ENCODE measurements at places on chromosomes 7 and 10. TPM values are rescaled to one million over a fixed set of nuclear protein-coding genes. Genes with fewer than 3 reads are reported as not detected.

DNA sequence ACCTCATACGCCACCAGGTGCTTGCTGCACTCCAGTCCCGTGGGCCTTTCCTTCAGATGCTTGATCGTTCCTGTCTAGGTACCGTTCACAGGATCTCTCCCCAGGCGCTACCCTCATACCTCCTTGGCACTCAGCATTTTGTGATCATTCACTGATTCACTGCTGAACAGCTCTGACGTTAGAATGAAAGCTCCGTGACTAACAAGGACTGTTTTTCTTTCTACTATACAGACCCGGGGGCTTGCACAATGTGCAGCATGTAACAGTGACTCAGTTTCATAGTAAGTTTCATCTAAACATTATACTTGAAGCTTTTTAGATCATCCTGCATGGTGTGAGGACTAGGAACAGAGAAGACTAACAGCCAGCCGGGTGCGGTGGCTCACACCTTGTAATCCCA lies 20.6 kb downstream of the KIN start:
- ATAC-seq, result no peak

The AGR2 gene
- 1.2 TPM for total RNA-seq

DNA sequence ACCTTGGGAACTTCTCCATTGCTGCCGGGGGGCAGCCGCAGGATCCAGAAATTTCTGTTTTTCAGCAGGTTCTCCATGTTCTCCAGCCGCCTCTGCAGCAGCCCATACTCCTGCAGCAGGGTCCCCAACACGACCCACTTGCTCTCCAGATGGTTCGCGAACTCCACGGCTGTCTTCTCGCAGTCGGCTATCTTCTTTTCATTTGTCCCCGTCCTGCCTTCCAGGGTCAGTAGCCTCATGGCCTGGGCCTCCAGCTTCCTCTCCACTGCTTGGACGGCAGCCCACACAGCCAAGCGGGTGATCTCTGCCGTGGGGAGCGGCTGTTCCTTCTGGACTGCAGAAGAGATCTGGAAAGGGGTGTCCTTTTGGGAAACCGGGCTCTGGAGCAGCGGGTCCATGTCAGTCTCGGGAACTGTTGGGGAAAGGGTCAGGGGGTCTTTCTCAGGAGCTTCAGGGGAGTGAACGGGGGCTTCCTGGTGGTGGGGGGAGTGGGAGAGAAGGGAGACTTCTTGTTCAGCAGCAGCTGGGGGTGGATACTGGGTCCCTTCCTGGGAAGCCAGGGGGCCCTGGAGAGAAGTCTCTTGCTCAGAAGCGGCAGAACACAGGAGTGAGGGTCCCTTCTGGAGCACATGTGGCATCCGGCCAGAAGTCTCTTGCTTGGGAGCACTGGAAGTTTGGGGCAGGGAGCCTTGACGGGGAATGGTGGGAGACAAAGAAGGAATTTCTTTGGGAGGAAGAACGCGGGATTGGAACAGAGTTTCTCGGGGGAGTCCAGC lies 5.5 kb downstream of the ZNF777 start:
- no peak for ATAC-seq

DNA sequence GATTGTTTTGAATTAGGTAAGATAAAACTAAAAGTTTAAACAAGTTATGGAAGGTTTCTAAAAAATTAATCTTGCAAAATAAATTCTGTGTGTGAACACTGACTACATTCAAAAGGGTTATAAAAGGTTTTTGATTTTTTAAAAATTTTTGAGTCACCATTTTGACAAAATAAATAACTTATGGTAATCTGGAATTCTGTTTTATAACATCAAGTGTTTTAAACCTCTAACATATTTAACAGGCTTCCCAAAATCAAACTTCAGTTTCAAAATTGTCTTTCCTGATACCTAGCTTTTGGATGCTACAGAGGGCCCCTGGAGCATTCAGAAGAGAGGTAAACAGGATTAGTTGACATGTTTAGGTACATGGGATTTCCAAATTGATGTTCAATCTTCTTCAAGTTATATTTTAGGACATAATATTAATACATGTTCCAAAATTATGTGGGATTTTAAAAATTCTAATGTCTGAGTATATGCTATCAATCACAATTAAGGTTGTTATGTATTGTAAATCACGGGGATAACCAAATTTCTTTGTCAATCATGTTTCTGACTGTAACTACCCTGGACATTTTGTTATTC lies 8.1 kb upstream of the CPA2 start:
- ATAC-seq, result no peak

DNA sequence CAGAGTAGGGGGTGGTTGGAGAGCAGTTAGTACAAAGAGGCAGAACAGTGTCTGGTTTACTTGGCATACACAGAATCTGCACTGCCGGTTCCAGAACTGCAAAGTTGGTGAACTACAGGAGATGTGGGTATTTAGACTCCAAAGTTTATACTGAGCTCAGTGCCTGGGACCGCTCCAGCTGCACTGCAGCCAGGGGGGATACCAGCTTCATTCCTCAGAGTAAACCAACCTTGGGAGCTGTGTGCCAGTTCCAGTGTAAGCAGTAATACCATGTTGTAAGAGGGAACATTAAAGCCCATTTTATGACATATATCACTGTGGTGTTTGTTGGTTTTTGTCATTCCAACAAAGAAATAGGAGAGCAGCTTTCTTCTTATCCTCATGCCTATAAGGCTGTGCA lies 23.4 kb downstream of the LOXL4 start:
- ATAC-seq, result no peak

The HTR5A gene
- 0.57 TPM for total RNA-seq

The PIK3CG gene
- not detected for total RNA-seq

The FKBP9 gene
- 62.7 TPM for total RNA-seq

DNA sequence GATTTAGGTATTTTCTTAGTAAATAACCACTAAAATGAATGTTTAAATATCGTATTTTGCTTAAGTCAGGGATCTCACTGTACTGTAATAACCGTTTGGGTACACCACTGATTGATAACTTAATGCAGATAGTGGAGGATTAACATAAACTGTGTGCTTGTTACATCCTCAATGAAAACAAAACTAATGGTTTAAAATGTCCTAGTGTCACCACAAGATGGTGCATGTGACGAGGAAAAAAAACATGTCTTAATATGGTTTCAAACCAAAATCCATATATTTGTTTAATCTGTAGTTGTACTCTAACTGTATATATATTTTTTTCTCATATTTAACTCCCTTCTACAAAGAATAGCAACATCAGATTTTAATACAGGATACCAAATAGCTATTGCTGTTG lies 19.2 kb downstream of the ARMC10 start:
- no peak for ATAC-seq

The ZNF488 gene
- total RNA-seq, result 0.38 TPM

GRCh38 chr7:33861947-33862346 lies 43.4 kb upstream of the BMPER start:
- no peak for ATAC-seq

- ATAC-seq, result no peak
Measured at GRCh38 chr7:44402401-44403060, 77.1 kb upstream of the CAMK2B start.

The BTBD16 gene
- total RNA-seq, result 0.76 TPM

- no peak for ATAC-seq
Measured at GRCh38 chr7:24881623-24882022, 98.4 kb downstream of the OSBPL3 start.

The ERLIN1 gene
- total RNA-seq, result 29.2 TPM

DNA sequence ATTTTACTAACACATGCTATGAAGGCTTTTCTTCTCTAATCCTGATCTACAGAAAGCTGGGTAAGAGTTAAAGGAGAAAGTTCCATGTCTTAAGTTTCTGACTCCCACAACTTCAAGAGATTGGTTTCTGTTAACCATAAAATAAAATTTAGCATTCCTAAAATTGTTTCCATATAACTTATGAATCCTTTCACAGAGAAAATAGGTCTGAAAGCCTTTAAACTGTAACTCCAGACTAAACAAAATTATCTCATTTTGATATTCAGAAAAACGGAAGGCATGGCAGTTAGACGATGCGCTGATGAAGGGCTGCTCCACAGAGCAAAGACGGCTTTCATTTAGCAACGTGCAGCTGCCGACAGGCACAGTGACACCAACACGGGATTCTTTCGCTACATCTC lies 133.3 kb downstream of the SLC25A13 start:
- no peak for ATAC-seq

The SLC26A3 gene
- total RNA-seq, result 0.21 TPM

- no peak for ATAC-seq
Measured at GRCh38 chr10:66654861-66655260, 271.0 kb upstream of the LRRTM3 start.

- ATAC-seq, result peak; percentile 34
Measured at GRCh38 chr10:103276896-103277712, at the start of gene INA. TSS of gene INA (plus strand) at chr10:103277138. CDS start at chr10:103277212, 74 bp downstream.

GRCh38 chr10:80252296-80252887 lies 37.1 kb downstream of the MAT1A start:
- ATAC-seq, result no peak

DNA sequence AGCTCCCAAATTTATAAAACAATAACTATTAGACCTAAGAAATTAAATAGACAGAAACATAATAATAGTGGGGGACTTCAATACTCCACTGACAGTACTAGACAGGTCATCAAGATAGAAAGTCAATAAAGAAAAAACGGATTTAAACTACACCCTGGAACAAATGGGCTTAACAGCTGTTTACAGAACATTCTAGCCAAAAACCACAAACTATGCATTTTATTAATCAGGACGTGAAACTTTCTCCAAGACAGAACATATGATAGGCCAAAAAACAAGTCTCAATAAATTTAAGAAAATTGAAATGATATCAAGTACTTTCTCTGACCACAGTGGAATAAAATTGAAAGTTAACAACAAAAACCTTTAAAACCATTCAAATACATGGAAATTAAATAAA lies 46.4 kb downstream of the ZNF680 start:
- ATAC-seq, result no peak

- no peak for ATAC-seq
Measured at GRCh38 chr10:116160271-116160670, 112.7 kb downstream of the GFRA1 start.

DNA sequence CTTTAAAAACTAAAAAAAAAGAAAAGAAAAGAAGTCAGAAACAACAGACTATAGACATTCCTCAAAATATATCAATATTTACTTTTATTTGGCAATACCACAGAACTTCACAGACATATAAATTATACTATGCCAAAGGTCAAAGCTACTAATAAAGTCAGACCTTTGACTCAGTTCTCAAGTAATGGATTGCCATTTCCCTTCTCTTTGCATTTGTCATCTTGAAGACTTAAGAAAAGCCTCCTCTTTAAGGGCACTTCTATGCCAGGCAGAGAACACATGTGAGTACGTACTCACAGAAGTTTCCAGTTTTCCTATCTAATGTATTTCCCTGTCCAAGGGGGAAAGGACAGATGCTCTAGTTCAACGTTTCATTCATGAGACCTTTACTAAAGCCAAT lies 37.6 kb downstream of the TNPO3 start:
- no peak for ATAC-seq

The HECW1 gene
- total RNA-seq, result 2.2 TPM

DNA sequence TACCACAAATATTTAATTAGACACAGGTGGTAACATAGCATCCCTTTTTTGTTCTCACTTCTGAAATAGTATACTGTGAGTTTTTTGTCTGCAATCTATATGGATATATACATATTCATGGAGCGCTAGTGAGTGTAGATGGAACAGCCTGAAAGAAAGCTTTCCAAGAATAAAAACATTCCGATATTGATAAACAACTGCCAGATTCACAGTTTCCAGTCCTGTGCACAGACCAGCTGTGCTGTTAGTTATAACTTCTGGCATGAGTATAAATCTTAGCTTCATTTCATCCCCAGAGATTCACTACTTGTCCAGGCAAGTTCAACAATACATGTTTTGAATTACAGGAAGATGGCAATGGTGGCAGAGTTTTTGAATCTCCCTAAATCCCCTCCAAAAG lies 467.1 kb upstream of the STEAP1 start:
- no peak for ATAC-seq

The AKR1C8 gene
- total RNA-seq, result 0.43 TPM

DNA sequence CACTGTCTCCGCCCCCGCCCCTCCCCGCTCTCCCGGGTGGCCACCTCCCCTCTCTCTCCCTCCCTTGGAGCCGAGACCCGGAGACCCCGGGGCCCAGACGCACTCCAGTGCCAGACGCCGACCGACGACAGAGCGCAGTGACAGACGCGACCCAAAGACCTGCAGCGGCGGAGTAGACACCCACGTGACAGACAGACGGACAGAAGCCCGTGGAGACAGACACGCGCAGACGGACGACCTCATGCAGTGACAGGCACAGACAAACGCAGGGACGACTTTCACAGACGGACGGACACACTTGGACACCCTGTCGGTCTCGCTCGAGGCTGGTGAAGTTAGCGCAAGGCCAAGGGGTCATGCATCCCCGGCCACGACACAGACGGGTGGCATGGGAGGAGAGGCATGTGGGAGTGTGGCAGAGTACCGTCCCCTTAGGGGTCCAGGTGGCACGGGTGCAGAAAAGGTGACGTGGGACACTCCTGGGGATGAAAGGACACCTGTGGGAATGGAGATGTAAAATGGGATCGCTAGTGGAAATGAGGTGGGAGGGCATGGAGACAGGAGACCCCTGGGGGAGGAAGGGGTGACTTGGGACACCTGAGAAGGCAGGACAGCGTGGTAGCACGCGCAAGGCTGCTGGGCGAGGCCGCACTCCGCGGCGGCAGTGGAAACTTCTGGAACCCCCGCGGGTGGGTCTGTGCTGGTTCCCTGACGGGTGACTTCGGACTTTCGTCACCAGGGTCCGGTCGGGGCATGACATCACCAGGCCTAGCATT lies 456 bp upstream of the ACHE start:
- ATAC-seq, result peak; percentile 52

GRCh38 chr7:139702313-139702731 lies 75.5 kb downstream of the HIPK2 start:
- no peak for ATAC-seq

GRCh38 chr7:18059171-18059570 lies 31.5 kb upstream of the PRPS1L1 start:
- peak; percentile 32 for ATAC-seq

DNA sequence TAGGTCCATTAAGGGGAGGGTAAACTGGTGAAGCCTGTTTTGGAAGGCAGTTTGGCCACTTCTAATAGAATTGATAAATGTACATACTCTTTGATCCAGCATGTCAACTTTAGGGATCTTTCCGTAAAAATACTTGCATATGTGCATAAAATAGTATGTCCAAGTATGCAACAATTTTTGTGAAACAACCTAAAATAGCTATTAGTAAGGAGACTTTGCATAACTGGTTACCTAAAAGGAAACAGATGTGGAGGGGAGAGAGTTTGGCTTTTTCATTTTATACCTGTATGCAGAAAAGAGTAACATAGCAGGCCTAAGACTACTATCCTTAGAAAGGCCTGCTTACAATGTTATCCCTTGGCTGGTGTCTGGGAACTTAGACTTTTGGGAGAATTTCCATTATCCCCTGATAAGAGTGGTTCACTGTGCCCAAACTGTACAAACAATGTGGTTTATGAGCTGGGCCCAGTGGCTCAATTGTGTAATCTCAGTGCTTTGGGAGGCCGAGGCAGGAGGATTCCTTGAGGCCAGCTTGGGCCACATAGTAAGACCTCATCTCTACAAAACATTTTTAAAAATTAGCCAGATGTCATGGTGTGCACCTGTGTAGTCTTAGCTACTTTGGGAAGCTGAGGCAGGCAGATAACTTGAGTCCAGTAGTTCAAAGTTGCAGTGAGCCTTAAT lies 21.3 kb downstream of the PTPN12 start:
- ATAC-seq, result no peak

- no peak for ATAC-seq
Measured at GRCh38 chr10:71231206-71231605, 18.8 kb downstream of the UNC5B start.

- no peak for ATAC-seq
Measured at GRCh38 chr7:91398341-91398740, 134.1 kb downstream of the FZD1 start.

- ATAC-seq, result no peak
Measured at GRCh38 chr7:113125728-113126127, 7.4 kb upstream of the SMIM30 start.

All from motor neuron (in vitro differentiated cells).